ENCODE measurements at places on chromosomes 6 and 20.

DNA sequence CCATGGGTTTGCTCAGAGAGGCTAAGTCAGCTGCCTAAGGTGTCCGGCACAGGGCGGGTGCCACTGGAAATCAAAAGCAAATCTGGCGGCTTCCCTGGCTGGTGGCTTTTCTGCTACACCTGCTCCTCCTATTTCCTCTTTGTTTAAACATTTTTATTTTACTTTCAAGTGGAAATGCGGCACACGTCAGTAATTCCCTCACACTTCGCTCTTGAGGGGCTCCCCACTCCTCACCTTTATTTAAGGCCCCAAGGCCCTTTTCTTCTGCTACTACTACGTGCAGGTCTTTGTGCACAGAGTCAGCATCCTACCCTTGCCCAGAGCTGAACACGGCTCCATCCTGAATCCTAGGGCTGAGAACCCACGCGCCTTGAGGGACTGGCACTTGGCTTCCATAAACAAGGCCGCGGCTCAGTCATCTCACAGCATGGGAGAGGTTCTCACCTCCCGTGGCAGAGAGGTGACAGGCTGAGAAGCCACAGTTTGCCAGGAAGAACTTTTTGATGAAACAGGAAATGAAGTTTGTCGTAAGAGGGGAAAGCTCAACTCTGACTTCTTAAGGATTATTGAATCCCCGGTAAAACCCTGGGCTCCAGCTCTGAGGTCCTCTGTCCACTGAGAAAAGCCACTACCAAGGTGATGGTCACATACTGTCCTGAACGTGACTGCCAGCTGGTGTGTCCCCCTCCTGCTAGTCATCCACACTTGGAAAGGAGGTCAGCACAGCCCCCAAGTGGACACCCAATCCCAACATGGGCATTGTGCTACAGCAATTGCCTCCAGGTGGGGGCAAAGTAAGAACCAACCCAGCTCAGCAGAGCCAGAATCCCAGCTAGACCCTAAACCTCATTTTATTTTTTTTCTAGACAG is 48.0 kb downstream of the NFATC2 start:
- DNase-seq, result no peak

- no peak for DNase-seq
These were observed 299.8 kb downstream of the CD83 start for GRCh38 chr6:14417377-14417776.

- DNase-seq, result no peak
These were observed 21.7 kb upstream of the TAGAP start for GRCh38 chr6:159066483-159066882.

DNA sequence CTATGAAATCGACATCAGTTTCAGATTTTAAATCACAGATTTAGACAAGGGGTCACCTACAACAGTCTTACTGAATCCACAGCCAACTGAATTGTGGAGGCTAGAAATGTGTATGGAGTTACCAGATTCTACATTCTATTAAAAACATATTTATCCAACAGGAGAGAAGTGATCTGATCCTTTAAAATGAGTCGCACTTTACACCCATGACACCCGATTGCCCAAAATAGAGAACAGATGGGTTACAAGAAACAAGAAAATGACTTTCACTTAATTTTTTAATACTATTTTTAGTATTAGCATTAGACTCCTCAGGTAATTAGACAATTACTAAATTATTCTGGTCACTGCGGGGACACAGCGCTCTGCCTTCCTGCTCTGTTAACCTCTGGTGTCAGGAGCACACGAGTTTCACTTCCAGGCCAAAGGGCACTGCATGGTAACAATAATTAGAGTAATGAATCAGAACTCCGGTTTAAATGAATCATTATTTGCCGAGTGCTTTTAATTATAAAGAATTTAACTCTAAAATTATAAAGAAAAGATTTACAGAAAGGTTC is 108.6 kb downstream of the ATP9A start:
- DNase-seq, result no peak

DNA sequence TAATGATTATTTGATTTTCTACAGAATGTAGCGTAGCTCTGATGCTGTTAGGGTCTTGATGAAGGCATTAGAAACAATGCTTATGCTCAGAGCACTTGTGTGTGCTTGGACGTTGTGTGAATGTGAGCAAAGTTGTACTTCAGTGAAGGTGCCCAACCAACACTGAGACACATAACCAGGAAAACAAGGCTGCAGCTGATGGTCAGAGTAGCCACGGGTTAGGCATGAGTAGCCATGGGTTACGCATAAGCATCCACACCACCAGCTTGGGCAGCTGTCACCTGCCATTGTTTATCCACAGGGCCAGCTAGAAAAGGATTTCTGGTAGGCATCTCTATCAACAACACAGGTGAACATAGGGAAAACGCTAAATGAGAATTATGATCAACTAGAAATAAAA is 326.6 kb downstream of the NRN1 start:
- DNase-seq, result no peak

GRCh38 chr6:169741344-169741743 is 10.0 kb downstream of the DYNLT2 start:
- DNase-seq, result no peak

GRCh38 chr20:62529896-62530642 is 54.3 kb upstream of the GATA5 start:
- DNase-seq, result no peak

- DNase-seq, result peak; percentile 10
These were observed 24.9 kb upstream of the IER3 start for GRCh38 chr6:30769088-30769852.

DNA sequence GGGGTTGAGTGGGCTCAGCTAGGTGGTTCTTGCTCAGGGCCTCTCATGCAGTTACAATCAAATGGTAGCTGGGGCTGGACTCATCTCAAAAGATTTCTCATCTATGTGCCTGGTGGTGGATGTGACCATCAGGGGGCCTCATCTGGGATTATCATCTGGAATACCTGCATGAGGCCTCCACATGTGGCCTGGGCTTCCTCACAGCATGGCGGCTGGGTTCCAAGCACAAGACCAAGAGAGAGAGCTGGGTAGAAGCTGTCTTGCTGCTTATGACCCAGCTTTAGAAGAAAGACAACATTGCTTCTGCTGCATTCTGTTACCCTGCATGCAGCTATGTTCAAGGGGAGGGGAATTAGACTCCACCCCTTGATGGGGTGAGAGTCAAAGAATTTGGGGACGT is 22.5 kb downstream of the ARHGAP40 start:
- DNase-seq, result no peak

- DNase-seq, result no peak
These were observed 134.1 kb downstream of the FAM83B start for GRCh38 chr6:54980511-54981275.

DNA sequence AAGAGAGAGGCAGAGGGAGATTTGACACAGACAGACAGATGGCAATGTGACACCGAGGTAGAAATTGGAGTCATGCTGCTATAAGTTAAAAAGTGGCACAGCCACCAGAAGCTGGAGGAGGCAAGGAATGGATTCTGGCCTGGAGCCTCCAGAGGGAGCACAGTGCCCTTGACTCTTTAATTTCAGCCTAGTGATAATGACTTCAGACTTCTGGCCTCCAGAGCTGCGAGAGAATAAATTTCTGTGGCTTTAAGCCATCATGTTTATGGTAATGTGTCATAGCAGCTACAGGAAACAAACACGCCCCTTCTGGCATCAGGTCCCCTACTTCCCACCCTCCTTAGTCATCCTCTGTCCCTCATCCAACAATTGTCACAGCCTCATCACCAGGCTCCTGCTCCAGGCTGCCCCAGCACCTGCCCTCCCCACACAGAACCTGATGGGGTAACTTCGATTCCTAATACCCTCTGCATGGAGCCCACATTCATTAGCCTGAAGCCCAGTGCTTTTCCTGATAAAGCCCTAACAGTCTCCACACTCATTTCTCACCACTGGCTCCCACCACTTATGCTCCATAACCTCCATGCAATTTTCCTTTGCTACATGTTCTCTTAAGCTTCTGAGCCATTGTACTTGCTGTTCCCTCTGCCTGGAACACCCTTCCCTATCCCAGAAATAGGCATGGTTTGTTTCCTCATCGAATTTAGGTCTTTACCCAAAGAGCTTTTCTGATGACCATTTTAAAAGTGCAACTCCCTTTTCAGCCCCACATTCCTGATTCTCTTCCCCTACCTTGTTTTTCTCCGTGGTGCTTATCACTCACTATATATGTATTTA is 69.7 kb upstream of the TOX2 start:
- no peak for DNase-seq

GRCh38 chr6:15458021-15458459 is 204.8 kb downstream of the DTNBP1 start:
- no peak for DNase-seq

- DNase-seq, result peak; percentile 3
These were observed 90.5 kb downstream of the GRM4 start for GRCh38 chr6:34055223-34055933.

- DNase-seq, result no peak
These were observed 31.1 kb downstream of the SERPINB6 start for GRCh38 chr6:2940010-2940850.

DNA sequence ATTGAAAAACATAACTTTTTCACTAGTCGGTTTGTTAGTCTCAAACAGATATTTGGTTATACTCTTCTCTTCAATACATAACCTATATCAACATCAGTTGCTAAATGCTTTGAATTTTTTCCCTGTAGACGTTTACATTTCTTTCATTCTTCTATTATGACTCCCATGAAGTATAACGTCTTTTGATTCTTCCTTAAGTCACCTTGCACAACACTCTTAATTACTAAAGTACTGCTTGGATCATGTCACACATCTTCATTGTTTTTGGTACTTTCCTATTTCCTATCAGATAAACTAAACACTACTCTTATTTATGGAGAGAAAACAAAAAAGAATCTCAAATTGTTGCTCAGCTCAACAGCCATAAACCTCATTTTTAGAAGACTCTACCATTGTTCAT is 23.0 kb upstream of the BMP5 start:
- DNase-seq, result no peak

GRCh38 chr6:155710704-155711103 is 255.1 kb upstream of the NOX3 start:
- DNase-seq, result no peak

- DNase-seq, result no peak
These were observed 32.5 kb upstream of the PIM1 start for GRCh38 chr6:37137201-37138090.

DNA sequence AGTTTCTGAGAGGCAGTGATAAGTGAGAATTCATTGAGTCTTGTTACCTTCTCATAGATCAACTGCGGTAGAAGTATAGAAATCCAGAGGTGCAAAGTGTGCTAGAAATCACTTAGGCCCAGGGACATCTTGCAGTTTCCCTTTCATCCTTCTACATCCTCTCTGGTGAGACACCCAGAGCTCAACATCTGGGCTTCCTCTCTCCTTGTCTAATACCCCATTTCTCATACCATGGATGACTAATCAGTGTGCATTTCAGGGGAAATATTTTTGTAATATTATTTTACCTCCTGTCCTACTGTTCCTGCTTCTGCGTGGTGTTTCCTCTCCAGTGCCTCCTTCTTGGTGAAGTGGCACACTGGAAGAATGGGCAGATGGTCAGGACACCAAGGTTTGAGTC is 322.4 kb downstream of the TFAP2B start:
- no peak for DNase-seq

DNA sequence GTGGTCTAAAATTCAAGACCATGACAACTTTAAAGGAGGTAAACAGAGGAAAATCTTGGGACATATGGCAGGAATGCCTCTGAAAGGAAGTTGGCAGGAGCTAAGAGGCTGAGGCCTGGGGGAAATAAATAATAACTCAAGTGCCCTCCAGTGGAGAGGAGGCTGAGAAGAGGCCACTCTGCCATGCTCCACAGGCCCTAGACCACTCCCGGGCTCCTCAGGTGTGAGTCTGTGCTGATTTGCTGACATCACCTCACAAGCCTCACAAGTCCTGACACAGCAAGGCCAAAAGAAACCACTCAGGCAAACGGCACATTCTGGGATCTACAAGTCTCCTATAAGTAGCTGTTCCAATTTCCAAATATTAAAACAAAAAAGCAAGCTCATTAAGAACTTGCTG is 91.0 kb upstream of the RIPOR2 start:
- DNase-seq, result no peak

- no peak for DNase-seq
These were observed 127.1 kb upstream of the MLIP start for GRCh38 chr6:53984163-53984562.

DNA sequence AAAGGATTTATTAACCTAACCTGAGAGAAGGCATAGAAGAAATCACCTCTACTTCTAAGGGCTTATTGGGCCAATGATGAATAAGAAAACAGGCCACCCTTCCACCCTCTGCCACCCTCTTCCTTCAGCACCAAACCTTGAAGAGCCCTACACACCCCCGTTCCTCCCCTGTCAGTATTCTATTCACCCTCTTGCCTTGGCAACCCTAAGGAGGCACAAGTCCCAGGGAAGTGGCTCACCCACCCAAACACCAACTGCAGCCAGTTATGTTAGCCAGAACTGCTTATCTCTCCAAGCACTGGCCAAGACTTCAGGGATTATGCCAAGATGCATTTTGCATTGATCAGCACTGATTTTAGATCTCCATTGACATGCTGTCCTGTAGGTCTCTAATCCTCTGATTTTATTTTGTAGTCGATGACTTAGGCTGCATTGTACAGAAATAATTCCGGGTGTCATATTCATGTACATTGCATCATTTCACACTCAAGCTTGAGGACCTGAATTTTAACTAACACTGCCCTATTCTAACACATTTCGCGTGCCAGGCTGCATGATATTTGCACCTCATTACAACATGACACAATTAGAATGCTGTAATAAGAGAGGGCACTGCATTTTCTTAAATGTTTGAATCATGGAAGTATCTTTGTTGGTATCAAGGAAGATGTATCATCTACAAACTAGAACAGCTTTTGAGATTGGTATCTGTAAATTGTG is 15.7 kb downstream of the CNKSR3 start:
- no peak for DNase-seq

DNA sequence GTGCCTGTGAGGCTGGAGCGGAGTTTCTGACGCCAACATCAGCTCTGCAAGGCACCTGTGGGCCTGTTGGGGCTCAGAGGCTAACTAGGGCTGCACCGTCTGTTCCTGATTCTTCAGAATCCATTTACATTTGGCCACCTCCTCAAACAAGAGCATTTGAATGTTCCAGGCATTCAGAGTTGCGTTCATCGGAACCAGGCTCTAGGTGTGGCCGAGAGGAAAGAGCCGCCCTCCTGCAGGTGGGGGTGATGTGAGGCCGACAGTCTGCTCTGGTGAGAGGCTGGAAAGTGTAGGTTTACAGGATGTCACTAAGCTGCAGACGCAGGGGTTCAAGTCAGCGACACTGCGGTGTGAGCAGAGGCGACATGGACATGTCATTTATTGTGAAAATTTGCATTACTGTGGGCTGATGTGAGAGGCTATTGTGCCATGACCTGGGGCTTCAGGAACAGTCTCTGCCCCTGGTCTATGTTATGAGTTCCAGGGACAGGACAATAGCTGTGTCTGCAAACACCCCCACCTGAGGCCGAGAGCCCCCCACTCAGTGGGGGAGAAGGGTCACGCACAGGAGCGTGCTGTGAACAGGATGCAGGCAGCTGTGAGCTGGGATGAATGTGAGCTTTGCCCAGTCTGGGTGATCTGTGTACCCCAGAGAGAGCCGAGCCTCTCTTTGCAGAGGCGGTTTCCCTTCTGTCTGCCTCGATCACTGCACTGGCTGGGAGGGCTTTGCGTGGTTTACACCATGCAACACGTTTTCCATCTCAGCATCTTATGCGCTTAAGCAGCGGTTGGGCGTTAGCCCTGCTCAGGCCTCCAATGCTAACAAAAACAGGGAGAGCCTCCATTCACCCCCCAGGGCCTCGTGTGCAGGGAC is 21.1 kb downstream of the SLCO4A1 start:
- no peak for DNase-seq
